ENCODE measurements at places on chromosomes 16 and 17.

- DNase-seq, result no peak
Measured at GRCh38 chr17:40382251-40382650, 17.7 kb upstream of the GJD3 start.

DNA sequence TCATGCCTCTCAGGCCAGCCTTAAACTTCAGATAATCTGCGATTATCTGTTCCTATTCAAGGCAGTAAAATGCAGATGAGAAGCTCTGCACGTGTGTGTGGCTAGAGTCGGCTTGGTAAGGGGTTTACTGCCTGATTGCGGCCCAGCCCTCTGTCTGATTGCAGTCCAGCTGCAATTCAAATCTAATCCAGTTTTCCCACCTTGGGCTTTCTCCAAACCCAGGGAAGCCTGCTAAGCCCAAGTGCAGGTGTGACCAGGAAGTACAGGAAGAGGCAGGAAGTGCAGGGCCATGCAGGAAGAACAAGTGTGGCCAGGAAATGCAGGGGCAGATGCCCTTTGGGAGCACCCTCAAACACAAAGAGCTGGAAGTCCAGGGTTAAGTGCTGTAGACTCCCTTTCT lies 314.9 kb downstream of the CEP112 start:
- no peak for DNase-seq

- DNase-seq, result no peak
Measured at GRCh38 chr17:45971698-45972141, 27.3 kb upstream of the STH start.

DNA sequence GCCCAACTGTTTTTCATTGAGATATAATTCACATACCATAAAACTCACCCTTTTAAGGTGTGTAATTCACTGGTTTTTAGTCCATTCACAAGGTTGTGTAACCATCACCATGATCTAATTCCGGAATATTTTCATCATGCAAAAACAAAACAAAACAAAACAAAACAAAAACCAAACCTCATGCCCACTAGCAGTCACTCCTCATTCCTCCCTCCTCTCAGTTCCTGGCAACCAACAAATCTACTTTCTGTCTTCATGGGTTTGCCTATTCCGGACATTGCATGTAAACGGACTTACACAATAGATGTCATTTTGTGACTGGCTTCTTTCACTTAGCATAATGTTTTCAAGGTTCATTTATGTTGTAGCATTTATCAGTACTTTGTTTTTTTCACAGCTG lies 4.5 kb upstream of the NOD2 start:
- DNase-seq, result no peak

DNA sequence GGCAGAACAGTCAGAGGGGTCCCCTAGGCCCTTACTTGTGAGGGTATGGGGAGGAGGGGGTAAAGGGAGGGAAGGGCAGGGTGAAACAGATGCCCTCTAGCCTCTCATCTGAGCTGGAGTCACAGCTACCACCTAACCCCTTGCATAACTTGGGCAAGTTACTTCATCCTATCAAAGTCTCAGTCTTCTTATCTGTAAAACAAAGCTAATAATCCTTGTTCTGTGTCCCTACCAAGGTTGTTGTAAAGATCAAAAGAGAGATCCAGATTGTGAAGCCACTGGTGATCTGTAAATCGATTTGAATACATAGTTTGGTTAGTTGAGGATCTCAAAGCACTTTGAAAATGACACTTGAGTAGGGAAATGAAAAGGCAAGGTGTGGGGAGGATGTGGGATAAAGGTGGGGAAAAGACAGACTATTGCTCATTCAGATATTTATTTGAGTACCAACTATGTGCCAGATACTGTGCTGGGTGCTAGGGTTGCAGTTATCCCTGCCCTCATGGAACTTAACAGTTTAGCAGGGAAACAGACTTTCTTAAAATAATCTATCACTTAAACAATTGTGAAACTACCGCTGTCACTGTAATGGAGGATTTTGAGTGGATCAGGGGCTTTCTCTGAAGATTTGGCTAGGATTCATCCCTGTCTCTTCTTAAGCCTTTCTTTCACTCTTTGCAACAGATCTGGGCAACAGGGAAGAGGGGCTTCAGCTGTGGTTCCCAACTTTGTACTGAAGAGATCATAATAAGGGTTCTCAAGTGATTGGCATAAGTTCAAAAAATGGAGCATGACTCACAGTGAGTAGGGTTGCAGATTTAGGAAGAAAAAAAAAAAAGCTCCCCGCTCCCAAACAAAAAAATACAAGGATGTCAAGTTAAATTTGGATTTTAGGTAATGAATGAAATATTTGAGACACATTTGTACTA lies 3.0 kb downstream of the HEATR9 start:
- no peak for DNase-seq

GRCh38 chr16:276426-277077 lies 808 bp upstream of the RGS11 start:
- DNase-seq, result no peak

DNA sequence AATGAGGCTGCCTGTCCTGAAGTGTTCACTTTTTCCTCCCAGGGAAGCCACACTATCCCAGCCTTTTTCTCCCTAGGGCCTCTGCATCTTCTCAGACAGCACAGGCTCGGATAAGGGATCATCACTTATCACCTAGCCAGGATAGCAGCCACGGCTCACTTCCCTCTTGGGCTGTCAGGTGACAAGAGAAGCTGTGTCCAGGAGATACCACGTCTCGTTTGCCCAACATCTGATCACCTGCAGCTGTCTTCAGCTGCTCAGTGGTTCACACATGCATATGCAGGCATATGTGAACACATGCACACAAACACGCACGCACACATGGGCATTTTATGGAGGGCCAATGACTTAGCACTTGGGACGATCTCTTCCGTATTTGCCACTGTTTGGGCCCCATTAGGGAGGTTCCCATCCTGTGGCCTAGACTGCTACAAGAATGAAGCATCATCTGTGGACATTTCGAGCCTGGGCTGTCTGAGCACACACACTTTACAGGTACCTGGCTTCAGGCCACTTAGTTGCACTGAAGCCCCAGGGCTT lies 32.4 kb upstream of the ADORA2B start:
- no peak for DNase-seq

DNA sequence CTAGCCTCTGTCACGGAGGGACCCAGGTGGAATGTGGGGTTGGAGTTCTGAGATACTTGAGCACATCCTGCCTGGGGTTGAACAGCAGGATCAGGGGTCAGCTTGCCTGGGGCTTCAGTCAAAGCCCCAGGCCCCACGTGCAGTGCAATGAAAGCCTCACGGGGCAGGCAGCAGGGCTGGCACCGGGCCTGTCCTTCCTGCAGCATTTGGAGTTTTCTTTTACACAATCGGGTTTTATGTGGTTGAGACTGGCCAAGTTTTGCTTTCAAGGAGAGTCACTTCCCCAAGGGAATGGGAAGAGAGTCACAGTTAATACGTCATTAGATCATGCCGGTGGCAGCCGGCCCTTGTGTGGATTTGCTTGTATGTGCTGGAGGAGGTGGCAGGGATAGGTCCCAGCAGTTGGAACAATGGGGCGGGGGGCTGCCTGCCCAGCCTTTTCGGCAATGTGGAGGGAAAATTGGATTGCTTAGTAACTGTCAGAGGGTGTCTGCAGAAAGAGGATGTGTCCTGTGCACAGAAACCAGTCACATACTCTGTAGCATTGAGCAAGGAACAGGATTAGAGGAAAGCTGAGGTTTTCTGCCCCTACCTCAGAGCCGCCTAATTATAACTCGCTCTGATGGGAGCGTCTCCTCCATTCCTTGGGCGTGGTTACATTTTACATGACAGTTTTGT lies 4.5 kb downstream of the RMI2 start:
- no peak for DNase-seq

DNA sequence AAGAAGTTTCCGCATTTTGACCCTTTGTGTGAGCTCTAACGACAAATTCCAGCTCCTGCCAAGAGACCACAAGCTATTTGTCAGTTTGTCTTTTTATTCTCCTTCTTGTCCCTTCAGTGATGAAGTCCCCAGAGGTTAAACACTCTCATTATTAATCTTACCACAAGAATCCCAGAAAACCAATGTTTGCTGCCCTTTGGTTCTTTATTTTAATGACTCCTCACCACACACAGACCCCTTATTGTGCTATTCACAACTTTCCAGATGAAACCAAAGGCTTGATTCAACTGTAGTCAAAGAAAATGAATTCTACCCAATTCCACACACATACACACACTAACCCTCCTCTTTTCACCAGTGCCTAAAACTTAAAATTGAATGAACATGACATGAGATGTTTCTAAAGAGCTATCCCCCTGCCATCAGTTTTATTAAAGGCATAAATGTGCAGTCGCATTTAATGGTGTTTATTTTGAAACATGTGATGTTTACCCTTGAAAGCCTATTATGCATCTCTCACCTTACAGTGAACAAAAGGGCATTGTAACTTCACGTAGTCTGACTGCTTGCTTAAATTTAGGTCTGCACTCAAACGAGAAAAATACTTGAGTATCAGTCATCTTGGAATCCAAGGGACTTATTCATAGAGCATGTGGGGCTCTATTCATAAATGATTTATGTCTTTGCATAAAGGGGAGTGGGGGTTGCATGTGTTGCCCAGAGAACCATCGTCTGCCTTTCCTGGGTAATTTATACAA lies 44.1 kb downstream of the PCTP start:
- DNase-seq, result no peak

Data from stimulated activated CD4-positive, alpha-beta T cell treated with anti-CD3 and anti-CD28 coated beads, Interleukin-4, amount 100 ng/mL, for 48 hours (primary cell).